ENCODE measurements at places on chromosomes 11 and 22.

- DNase-seq: no peak
These were observed 3.4 kb upstream of the OR8I2 start for GRCh38 chr11:56089697-56090096.

GRCh38 chr22:25027959-25028840 is 75.7 kb downstream of the KIAA1671 start:
- no peak for DNase-seq

GRCh38 chr11:88303037-88303436 is 34.5 kb downstream of the CTSC start:
- DNase-seq: no peak

DNA sequence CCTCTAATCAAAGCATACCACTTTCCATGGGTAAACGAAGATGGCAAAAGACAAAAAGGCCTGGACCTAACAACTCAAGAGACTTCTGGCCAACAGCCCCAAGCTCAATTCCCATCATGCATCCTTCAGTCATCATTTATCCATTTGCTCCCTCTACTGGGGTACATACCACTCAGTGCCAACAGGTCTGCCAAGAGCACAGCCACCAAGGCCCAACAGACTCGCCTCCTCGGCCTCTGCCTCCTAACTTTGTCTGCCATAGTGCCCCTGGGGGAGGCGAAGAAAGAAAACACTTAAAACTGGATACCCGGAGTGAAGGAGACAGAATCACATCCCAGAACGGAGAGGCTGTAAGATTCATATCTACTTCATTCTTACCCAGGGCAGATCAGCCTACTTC is 1.1 kb downstream of the HYOU1 start:
- DNase-seq: no peak

GRCh38 chr11:34002420-34002819 is 49.1 kb upstream of the CAPRIN1 start:
- DNase-seq: no peak

- DNase-seq: peak; percentile 47
These were observed 22.8 kb upstream of the PICK1 start for GRCh38 chr22:38034278-38034882.

DNA sequence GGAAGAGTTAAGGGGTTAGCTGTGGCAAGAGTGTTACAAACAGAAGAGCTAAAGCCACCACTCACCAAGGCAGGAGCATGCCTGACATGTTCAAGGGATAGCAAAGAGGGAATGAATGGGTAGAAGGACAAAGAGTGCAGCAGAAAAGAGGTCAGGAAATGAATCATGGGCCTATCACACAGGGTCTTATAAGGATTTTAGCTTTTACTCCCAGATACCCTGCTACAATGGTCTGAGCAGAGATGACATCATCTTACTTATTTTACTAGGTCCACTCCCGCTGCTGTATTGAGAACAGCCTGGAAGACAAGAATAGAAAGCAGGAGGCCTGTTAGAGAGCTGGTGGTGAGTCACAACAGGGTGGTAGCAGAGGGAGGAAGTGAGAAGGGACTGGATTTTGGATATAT is 9.8 kb downstream of the TRAF6 start:
- DNase-seq: peak; percentile 37

GRCh38 chr22:49491221-49491635 is 336.4 kb downstream of the BRD1 start:
- DNase-seq: no peak

DNA sequence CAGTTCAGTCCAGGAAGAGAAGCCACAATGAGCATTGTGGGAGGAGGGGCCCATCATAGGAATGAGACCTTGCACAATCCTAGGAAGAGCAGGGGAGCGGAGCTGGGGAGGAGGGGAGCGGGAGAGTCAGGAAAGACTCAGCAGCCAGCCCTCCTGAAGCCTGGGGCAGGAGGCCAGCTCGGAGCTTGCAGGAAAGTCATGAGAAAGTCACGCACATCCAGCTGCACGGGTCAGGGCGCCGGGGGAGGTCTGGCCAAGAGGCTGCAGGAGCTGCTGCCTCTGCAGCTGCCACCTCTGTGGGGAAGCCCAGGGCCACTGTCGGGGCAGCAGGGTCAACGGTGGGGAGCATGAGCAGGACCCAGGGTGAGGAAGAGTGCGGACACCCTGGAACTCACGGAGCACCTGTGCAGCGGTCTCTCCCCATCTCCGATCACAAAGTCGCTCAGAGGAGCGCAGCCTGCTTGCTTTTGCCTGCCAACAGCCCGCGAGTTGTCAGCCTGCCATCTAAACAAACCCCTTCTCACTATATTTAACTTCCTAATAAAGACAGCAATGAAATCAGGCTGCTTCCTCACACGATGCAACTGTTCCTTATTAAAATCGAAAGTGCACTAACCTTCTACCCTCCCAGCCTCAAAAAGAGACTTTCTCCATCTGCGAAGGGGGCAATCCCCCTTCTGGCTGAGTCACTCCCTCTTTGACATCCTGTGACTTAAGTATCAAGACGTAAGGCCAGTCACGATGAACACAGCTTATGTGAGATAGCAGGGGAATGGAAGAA is 52.9 kb upstream of the RTL6 start:
- DNase-seq: peak; percentile 67

DNA sequence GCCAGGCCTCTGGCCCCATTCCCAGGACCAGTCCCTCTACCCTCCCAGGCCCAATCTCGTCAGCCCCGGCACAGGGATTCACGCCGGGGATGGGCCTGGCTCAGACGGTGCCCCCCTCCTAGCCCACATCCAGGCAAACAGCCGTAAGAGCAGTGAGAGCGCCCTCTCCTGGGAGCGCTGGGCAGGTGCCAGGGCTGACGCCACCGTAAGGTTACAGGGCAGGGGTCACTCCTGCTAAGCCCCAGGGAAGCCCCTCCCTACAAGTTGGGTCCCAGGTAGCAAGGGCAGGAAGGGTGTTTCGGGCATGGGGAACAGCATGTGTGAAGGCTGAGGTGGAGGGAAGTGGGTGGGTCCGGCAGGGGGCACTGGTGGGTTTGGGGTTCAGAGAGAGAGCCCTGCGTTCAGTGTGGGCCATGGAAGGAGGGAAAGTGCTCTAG is 19.2 kb upstream of the PPARA start:
- DNase-seq: no peak

Measured in brain pericyte (primary cell).